ENCODE measurements at places on chromosomes 11 and 22.
A peak's percentile ranks its signal among the peaks of the same experiment; 100 is the strongest.

GRCh38 chr11:119107538-119108145, 498 bp downstream of the C2CD2L start:
- no peak for DNase-seq

- DNase-seq: no peak
Observed at GRCh38 chr11:120612513-120613263, 101.1 kb downstream of the GRIK4 start.

GRCh38 chr11:58186938-58187337, 1.9 kb upstream of the OR9Q2 start:
- no peak for DNase-seq

DNA sequence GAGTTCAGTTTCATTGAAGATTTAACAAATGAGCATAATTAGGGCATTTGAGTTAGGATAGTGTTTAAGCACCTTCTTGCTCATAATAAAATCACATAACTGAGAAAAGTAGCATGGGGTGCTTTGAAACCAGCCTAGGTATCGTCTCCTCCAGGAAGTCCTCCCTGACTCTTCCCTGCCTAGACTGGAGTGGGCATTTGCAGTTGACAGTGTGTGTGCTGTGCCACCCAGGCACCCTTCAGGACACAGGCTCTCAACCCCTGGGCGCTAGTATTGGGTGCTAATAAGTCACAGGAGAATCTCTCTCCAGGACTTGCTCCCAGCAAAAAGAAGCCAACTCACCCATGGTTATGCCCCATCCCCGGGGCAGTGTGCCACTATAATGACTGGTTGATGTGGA, 584.1 kb downstream of the INSC start:
- DNase-seq: no peak

GRCh38 chr22:20840646-20841371, 17.8 kb downstream of the PI4KA start:
- no peak for DNase-seq

GRCh38 chr11:76025068-76025467, 181.2 kb downstream of the WNT11 start:
- DNase-seq: no peak

- DNase-seq: no peak
Observed at GRCh38 chr22:40757071-40757470, 62.1 kb downstream of the SLC25A17 start.

DNA sequence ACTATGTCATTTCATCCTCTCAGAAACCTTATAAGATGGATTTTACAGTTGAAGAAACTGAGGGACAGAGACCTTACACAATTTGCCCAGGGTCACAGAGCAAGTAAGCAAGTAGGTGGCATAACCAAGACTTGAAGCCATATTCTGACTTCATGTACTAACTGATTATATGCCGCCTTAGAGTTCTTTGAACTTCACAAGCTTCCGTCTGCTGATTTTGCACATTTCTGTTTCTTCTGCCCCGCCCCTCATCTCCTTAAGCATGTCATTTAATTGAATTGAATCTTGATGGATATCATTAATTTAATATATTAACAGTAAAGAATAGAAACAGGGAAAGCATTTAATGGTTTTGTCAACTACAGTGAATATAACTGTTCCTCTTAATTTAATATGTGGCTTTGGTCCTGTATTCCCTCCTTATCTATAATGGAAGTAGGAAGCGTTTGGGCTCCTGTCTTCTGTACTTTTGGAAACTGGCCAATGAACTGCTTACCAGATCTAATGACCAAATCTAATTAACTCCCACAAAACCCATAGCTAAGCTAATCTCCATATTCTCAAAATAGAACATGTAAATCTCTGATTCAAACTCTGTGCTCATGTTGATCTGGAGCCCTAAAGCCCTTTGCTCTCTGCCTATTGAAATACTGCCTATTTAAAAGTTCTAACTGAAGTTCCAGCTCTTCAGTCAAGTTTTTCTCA, 30.4 kb downstream of the SIK2 start:
- no peak for DNase-seq

- peak; percentile 16 for DNase-seq
Observed at GRCh38 chr22:43343262-43343669, at the start of gene SCUBE1. SCUBE1 (minus strand) TSS chr22:43343372; CDS start chr22:43343261, 111 bp downstream.

DNA sequence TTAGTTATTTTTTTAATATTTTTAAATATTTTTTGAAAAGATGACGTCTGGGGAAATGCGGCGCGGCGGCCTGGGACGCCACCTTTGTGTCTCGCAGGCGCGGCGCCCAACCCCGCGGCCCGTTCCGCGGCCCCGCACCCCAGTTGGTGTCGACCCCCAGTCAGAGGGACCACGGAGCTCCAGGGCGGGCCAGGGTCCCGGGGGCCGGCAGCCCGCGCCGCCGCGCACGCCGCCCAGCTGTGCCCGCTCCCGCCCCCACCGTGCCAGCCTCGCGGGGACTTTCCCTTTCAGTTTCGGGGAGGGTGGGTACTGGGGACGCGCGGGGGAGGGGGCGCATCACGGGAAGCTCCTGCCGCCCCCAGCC, 1.6 kb downstream of the CCND1 start:
- no peak for DNase-seq

- no peak for DNase-seq
Observed at GRCh38 chr11:102470251-102470650, 17.7 kb upstream of the TMEM123 start.

DNA sequence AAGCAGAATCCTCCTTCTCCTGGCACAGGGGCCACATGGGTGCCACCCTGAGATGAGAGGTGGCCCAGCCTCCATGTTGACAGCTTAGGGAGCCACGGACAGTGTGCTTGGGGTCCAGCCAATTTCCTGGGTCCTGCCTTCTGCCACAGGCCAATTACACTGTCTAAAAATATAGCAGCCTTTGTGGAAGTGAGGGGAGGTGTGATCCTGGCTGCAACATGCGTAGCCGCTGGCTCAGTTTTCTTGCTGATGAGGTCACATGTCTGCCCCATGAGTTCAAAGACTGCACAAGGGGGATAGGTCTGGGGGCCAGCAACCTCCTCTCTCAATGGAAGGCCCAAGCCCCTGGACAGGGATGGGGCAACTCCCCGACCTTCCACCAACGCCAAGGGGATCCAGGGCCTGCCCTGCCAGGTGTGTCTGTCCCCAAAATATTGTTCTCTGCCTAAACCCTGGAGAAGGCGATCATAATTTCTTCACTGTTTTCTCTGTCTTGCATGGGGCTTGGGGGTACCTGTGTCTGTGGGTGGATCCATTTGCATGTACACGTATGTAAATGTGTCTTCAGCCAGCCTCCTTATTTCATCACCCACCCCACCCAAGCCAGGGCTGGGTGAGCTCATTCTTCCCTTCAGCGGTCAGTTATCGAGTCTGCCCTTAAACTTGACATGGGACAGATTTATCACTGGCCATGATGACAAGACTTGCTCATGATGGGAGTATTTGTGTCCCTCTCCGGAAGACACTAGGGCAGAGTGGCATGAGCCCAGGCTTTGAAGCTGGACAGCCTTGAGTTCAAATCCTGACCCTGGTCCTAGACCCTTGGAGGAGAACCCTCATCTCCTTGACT, 59.4 kb downstream of the OTOG start:
- no peak for DNase-seq

- DNase-seq: no peak
Observed at GRCh38 chr22:25566898-25567235, 2.4 kb downstream of the GRK3 start.

GRCh38 chr22:35882211-35883030, 146.2 kb downstream of the RBFOX2 start:
- DNase-seq: no peak

GRCh38 chr11:58318532-58318931, 40.3 kb downstream of the OR5B17 start:
- no peak for DNase-seq

GRCh38 chr11:32216749-32217148, 125.9 kb downstream of the RCN1 start:
- DNase-seq: no peak

DNA sequence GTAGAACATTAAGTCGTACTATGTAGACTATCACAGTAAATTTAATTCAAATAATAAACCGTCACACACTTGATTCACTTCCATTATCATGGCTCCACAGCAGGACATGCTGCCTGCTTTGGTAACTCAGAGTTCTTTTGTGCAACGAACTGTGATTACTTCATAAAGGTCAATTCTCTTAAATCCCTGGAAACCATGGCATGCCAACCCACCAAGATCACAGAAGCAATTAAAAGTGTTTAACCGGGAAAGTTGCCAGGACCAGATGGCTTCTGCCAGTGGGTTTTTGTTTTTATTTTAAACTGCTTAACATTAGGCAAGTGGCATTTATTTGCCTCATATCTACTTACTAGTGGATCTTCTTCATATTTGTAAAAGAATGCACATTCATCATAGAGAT, 1162.1 kb downstream of the DLG2 start:
- no peak for DNase-seq

GRCh38 chr11:27064086-27064485, 23.5 kb downstream of the BBOX1 start:
- no peak for DNase-seq

GRCh38 chr11:128532572-128533091, 54.7 kb downstream of the ETS1 start:
- no peak for DNase-seq

DNA sequence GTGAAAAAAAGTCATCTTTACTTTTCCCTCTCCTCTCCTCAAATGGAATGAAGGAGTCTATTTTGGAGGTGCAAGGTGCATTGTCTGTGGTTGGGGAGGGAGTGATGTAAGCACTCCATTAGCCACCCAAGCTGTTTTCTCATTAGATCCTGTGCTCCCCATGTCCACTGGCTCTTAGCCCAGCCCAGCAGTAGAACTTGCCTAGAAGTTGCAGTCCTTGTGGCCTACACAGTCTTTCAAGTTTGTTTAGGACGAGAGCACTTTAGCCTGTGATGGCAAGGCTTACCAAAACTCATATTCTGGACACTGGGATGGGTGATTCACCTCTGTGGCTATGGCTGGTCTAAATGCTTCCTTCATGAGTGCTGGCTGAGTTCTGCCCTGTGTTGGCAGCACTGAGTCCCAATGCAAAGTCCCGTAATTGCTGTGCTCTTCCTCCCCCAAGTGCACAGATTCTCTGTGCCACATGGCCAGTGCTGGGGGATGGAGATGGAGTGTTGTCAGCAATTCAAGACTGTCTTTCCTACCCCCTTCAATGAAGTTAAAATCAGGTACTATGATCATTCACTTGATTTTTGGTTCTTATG, 15.8 kb downstream of the SLC22A25 start:
- DNase-seq: no peak
